Activated T-helper 17 cell treated with anti-CD3 and anti-CD28 coated beads, Interleukin-2, amount 50 U/mL, for 72 hours (primary cell): ENCODE measurements at places on chromosomes 16 and 17. TPM values are rescaled to one million over a fixed set of nuclear protein-coding genes. Genes with fewer than 3 reads are reported as not detected.

Gene NPIPA8
- 35.7 TPM for total RNA-seq

Gene GPR142
- total RNA-seq, result not detected

Gene SULT1A2
- not detected for total RNA-seq

Gene HBA1
- total RNA-seq, result not detected

Gene SOX15
- total RNA-seq, result not detected

Gene KREMEN2
- total RNA-seq, result not detected

Gene ZNF205
- total RNA-seq, result not detected

GRCh38 chr17:7407485-7408251 lies at the start of gene NLGN2:
Gene NLGN2, plus strand, starts transcription at chr17:7407845. Its CDS starts 411 bp downstream, at chr17:7408256.
- no peak for ATAC-seq

DNA sequence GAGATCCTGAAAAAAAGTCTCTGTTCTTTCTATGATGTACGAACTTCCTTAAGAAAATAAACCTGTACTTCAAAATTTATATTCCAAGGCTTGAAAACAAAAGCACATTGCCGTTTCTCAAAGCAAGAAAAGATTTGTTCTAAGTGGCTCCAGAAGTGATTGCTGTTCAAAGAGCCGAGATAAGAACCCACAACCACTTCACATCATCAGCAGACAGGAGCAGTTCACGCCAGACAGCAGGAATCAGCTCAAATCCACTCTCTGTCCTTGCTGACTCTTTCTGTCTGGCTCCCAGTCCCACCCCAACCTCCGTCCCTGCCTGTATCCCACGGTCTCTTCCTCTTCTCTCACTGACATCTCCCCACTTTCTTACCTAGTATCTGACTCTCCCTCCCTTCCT lies 85.0 kb upstream of the MYOCD start:
- ATAC-seq, result no peak

DNA sequence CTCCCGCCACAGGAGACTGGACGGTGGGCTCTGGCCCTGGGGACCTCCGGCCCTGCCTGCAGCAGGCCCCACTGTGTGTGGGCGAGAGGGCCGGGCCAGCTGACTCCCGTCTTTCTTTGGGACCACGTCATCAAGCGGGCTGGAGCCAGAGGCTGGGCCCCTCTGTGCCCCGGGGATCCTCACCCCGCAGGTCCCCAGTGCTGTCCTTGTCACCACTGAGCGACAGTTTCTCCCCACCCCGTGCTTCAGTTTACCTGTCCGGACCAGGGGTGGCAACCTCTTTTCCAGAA lies 181.9 kb upstream of the ZNF469 start:
- no peak for ATAC-seq

DNA sequence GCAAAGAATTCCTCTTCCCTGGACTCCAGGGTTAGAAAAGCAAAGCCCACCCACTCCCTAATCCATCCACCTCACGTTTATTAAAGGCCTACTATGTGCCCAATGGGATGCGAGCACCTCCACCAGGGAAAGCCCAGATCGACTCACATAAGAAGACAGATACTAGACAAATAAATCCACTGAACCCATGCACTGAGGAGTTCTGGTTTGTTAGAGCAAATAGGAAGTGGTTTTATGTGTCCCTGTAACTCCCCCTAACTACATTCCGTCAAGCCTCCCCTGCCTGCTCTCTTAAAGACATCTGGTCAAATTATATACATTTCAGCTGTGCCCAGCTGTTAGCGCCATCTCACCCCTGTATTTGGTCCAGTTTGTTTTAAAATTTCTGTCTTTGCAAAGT lies 218.5 kb upstream of the RPL38 start:
- ATAC-seq, result no peak

- peak; percentile 27 for ATAC-seq
Measured at GRCh38 chr17:83080858-83081683, 1.7 kb downstream of the METRNL start.

DNA sequence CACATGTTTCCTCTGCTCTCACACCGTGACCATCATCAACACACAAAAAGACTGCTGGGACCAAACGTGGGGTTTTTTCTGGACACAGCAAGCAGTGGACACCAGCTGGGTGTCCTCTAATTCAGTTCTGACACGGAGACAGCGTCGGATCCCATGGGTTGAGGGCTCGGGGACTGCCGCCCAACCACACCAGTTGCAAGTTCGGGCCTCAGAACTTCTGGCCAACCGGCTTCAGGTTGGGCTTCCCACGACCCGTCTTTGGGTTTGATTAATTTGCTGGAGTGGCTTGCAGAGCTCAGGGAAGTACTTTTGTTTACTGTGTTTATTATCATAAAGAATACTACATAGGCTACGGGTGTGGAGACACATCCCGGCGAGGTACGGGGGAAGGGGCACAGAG lies 97.8 kb downstream of the BANP start:
- no peak for ATAC-seq

DNA sequence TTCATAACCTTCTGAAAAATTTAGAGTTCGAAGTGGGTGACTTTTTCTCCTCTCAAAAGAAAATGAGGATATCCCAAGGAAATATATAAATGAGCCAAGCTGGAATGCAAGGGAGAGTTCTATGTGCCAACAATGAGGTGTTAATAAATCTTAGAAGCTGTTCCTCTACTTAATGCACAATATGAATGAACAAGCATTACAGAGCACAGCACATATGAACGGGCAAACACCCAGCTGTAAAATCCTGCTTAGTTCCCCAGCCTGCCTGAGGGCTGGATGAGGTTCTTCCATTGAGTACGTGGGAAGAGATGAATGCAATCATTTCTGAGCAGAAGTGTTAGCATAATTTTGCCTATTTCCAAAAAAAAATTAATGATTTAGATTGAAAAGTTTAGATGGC lies 58.1 kb downstream of the WDR59 start:
- ATAC-seq, result no peak

DNA sequence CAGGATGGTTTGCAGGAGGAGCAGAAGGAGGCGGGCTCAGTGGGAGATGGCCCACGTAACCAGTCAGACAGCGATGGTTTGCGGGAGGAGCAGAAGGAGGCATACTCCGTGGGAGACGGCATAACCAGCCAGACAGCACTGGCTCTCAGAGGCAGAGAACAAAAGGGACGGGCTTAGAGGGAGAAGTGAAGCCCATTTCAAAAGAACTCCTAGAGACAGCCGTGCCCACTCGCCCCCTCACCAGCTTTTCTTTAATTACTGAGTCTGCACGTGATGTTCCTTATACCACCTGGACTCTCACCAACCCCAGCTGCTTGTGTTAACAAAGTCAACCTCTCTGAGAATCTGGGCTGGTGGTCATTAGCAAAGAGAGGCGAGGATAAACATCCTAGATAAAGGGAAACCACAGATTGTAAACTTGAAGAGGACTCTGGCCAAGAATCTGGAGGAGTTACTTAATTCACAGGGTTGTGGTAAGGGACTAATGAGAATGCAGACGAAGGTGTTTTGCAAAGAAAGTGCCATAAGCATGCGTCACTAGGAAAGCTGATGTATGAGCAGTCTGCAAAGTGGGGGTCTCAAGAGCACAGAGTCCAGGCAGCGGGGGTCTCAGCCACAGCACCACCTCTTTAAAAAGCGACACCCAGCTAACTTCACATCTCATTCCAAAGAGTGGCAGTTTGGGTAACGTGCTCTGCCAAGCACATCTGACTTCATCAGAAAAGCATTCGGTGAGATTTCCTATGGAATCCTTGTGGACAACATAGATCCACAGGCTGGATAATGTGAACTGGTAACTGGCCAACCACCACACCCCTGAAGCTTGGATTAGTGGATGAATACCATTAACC lies 51.7 kb downstream of the NXN start:
- ATAC-seq, result no peak

DNA sequence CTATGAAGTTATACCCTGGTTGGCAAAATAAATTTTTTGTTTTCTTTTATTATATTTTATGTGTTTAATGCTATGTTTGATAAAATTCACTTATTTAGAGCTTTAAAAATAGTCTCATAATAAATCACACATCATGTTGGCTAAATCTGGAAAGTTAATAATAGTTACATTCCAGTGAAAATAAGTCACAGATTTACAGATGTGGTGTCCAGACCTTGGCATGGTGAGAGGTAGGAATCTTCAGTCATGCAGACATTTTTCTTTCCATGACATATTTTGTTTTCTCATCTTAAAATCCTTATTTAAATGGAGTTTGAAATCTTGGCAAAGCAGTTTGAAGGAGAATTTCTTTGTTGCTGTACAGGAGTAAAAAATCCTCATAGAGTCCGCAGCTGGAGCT lies 48.1 kb upstream of the GOSR1 start:
- no peak for ATAC-seq

DNA sequence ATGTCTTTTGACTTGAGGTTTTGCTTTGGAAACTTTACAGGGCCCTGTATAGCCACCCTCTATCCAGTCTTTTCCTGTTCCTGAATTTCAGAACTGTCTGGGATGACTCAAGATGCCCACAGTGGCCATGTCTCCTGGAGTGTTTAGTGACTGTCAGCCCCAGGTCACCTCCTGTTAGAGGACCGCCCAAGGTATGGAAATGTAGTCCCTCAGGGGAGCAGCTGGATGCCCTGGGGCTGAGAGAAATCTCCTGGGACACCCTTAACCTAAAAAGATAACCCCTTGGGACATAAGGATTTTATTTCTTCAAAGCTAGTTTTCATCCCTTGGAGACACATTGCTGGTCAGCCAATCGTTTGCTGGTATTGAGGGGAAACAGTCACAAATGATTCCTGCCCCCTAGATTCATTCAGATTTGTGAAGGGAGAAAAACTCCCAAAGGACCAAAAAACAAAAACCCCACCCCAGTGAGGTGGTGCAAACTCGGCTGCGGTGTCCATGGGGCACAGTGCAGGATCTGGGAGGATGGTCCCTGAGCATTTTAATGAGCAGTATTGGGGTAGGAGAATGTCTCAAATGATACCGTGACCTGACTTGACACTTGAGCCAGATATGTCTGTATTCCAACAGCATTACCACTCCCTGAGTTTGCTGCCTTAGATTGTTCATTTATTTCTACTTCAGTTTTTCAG lies 1.7 kb downstream of the ZNF267 start:
- peak; percentile 22 for ATAC-seq

DNA sequence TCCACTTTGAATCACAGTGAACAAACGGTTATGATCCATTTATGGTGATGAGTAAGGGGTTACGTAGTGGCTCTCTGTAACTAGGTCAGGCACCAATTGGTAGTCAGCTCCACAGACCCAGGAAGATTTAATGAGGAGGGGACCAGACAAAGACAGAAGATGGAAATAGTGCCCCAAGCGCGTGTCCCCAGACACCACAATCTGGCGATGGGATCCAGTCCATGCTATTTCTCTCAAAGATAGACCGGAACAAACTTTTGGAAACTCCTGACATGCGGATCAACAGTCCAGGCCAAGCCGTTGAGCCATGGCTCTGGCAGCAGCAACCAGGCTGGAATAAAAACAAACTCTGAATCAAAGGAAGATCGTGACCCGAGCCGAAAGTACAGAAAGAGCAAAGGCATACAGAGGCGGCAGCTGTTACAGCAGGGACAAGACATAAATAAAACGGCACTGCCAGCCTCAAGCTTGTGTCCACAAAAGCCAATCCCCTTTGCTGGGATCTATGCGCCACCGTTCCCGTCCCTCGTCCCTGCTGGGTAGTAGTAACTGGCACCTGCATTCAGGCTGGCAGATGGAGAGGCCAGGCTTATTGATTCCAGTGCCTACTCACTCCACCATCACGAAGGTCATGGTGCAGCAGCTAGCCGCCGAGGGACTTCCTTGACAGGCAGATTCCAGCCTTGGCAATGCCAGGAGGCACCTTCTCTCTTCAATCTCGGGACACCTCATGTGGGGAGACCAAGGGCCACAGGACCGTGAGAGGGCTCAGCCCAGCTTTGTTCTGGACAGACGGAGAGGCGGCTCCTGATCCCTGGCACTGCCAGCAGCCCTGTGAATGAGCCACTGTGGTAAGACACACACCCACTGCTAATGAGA lies 50.2 kb downstream of the CDH11 start:
- no peak for ATAC-seq

- ATAC-seq, result no peak
Measured at GRCh38 chr17:8421571-8421970, 14.1 kb upstream of the NDEL1 start.

- no peak for ATAC-seq
Measured at GRCh38 chr16:85149776-85150175, 37.5 kb upstream of the CIBAR2 start.

GRCh38 chr17:18361837-18362697 lies 1.3 kb downstream of the SHMT1 start:
- no peak for ATAC-seq
